Osteocyte (in vitro differentiated cells): ENCODE measurements at places on chromosomes 6 and 20.

- no peak for DNase-seq
- no peak overlapping the region for H3K27ac ChIP-seq
- no peaks in the 10 kb centered on the region for H3K4me1 ChIP-seq
- no peak overlapping the region for H3K4me3 ChIP-seq
- H3K27me3 ChIP-seq = peaks cover 11% of the 10 kb centered on the region
These were observed 303.3 kb upstream of the MMS22L start for GRCh38 chr6:97586344-97586743.

DNA sequence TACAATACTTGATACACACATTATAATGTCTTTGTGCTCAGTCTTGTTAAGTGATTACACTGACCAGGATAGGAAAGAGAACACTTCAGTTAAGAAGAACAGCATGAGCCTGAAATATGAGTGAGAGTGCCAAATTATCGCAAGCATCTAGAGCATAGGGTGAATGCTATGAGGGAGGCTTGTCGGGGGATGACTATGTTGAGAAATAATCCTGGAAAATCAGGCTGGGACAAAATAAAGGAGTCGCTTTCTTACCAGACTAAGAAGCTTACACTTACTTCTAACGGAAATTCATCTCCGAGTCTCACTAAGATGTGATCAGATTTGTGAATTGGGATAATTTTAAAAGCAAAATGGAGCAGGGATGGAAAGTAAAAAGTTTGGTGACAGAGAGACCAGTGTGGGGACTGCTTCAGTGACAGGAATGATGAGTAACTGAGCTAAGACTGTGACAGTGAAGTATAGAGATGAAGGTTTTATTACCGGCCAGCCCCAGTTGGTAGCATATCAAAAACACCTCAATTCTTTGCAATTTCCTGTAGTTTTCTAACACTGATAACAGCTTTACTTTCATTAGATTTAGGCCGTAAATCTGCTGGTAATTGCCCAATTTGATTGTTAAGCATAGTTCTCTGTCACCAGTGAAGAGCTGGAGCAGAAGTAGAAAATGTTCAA, 48.4 kb upstream of the DEFB112 start:
- no peaks in the 10 kb centered on the region for H3K36me3 ChIP-seq
- H3K4me3 ChIP-seq = no peak overlapping the region
- no peaks in the 10 kb centered on the region for H3K4me1 ChIP-seq
- H3K27me3 ChIP-seq = peaks cover 21% of the 10 kb centered on the region
- no peak for DNase-seq
- no peak overlapping the region for H3K27ac ChIP-seq

- H3K4me3 ChIP-seq = no peak overlapping the region
- no peak for DNase-seq
- no peaks in the 10 kb centered on the region for H3K36me3 ChIP-seq
- no peak overlapping the region for H3K27ac ChIP-seq
- no peaks in the 10 kb centered on the region for H3K4me1 ChIP-seq
These were observed 384.0 kb upstream of the SASH1 start for GRCh38 chr6:147958683-147959082.

DNA sequence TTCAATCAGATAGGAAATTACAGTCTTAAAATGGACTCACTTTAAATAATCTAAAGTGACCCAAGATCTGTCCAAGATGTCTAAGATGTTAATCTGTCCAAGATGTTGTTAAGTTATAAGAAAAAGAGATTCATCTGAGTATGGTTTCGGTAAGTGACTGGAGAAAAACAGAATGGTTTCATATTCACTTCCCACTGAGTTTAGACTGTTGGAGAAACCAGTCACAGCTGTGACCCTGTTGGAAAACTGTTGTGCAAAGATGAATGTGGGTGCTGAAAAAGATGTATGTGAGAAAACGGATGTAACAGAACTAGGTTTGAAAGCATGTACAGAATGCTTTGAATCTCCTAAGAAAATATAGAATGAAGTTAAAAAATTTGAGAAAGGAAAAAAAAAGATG, 325.9 kb downstream of the COL12A1 start:
- H3K36me3 ChIP-seq = peaks cover 6% of the 10 kb centered on the region
- peaks cover 49% of the 10 kb centered on the region for H3K4me1 ChIP-seq
- H3K4me3 ChIP-seq = peak overlapping the region; percentile 23
- no peaks in the 10 kb centered on the region for H3K27me3 ChIP-seq
- peak overlapping the region; percentile 90 for H3K27ac ChIP-seq

GRCh38 chr20:32574296-32575226, 10.6 kb downstream of the NOL4L start:
- peak; percentile 89 for DNase-seq
- H3K36me3 ChIP-seq = no peaks in the 10 kb centered on the region
- peaks cover 38% of the 10 kb centered on the region for H3K4me1 ChIP-seq

GRCh38 chr20:62716198-62716940, 7.7 kb downstream of the NTSR1 start:
- no peak for DNase-seq
- no peaks in the 10 kb centered on the region for H3K36me3 ChIP-seq
- H3K4me3 ChIP-seq = no peak overlapping the region
- H3K4me1 ChIP-seq = no peaks in the 10 kb centered on the region

DNA sequence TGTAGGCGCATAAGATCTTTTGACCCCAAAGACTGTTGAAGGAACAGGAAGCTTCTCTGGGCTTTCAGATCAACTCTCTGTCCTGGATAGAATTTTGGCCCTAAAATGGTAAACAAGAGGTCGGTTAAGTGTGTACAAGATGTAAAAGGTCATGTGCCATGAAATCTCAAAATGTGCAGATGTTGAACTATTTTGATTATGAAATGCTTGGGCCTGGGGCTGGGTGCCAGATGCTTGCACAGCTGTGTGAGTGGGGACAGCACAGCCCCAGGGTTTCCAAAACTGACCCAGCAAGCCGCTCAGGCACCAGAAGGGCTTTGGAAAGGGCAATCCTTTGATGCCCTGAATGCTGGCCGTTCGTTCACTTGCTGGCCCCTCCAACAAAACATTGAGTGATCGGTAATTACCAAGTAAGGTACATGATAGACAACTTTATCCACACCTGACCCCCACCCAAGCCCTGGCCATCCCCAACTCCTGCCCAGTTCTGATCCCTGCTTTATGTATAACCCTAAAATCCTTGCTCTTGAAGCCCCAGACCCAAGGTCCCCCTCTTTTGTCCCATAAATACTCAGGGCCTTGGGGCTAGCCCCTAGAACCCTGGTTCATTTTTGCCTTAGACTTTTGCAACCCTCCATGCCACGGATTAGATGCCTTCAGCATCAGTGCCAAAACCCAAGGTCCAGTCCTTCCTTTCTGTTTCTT, 1.9 kb downstream of the TMEM239 start:
- H3K36me3 ChIP-seq = no peaks in the 10 kb centered on the region
- DNase-seq = peak; percentile 64
- H3K4me1 ChIP-seq = peaks cover 67% of the 10 kb centered on the region
- no peak overlapping the region for H3K4me3 ChIP-seq

GRCh38 chr6:36120539-36120938, 9.8 kb upstream of the MAPK13 start:
- H3K36me3 ChIP-seq = peaks cover 12% of the 10 kb centered on the region
- no peaks in the 10 kb centered on the region for H3K27me3 ChIP-seq
- no peak for DNase-seq
- H3K4me3 ChIP-seq = no peak overlapping the region
- H3K4me1 ChIP-seq = peaks cover 6% of the 10 kb centered on the region

DNA sequence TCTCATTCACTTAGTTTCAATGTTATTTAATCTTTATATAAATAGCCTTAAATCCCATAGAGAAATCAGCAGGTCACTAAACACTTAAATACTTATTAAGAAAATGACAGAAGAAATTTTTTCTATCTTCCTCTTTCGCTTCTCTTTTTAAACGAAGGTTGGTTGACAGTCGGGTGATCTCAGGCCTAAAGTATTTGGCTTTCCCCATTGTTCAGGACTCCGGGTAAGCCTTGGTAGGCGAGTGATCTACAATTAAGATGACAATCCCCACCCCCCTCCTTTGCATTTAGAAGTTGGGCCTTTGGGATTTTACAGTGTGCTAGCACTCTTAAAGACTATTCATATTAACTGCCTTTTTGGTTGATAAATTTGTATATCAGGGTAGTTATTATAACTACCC, 19.7 kb upstream of the UTRN start:
- DNase-seq = no peak
- H3K4me1 ChIP-seq = peaks cover 54% of the 10 kb centered on the region
- peaks cover 3% of the 10 kb centered on the region for H3K36me3 ChIP-seq
- peak overlapping the region; percentile 98 for H3K27ac ChIP-seq

GRCh38 chr6:158767709-158768108, 51.5 kb downstream of the EZR start:
- no peaks in the 10 kb centered on the region for H3K27me3 ChIP-seq
- H3K36me3 ChIP-seq = peaks cover 51% of the 10 kb centered on the region
- no peak for DNase-seq

DNA sequence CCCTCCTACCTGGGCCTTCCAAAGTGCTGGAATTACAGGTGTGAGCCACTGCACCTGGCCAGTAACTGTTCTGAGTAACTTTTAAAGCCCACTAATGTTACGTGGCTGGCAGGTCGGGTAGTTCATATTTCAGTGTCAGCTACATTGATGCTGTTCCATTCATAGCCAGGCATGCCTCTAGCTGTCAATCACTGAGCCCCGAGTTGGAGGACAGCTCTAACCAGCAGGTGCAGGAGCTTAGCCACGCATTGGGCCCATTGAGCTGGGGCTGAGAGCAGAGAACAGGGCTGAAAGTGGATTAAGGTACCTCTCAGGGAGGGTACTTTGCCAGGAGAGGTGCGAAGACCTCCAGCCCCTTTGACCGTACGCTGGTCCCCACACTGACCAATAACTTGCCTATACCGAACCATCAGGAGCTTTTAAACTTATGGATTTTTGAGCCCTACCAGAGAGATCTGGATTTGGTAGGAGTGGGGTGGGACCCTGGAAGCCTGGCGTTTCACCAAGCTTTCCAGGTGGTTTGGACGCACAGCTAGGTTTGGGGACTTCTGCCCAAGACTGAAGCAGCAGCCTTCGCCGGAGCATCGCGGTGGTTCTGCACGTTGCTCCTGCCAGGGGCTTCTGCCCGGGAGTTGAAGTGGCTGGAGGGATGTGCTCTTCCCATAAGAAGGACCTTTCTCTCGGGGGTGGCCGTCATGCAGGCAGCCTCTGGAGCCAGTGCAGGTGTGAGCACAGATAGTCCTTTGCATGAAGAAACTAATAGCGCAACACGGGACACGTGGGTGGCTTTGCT, 82.6 kb downstream of the SERAC1 start:
- DNase-seq = peak; percentile 67
- H3K27me3 ChIP-seq = no peaks in the 10 kb centered on the region

DNA sequence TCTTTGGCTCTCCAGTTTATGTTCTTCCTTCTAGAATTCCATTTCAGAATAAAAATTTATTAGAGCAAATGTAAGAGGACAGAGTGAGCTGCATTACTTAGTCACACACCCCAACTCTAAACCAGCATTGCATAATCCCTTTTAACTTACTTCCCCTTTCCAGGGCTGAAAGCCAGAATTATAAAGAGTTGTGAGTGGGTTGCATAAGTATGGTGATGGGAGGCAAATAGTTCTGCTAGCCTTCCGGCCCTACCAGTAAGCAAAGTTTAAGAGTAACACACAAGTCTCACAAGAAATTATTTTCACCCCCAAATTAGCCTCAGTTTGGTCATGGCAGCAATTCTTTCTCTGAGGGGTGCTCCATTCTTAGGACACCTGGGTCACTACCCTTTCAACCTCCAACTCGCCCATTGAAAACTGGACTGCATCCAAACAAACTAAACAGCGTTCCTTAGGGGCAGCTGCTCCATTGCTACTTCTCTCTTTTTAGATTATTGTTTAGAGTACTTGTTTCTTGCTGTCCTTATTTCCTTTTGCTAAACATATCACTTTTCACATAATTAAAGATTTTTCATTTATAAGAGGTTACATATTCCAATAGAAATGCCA, 1.6 kb downstream of the KIAA0408 start:
- no peaks in the 10 kb centered on the region for H3K27me3 ChIP-seq
- H3K27ac ChIP-seq = no peak overlapping the region
- DNase-seq = no peak
- no peak overlapping the region for H3K4me3 ChIP-seq
- peaks cover 10% of the 10 kb centered on the region for H3K4me1 ChIP-seq

GRCh38 chr20:36004045-36004444, 35.7 kb downstream of the CNBD2 start:
- DNase-seq = no peak
- H3K27ac ChIP-seq = no peak overlapping the region
- H3K4me1 ChIP-seq = no peaks in the 10 kb centered on the region
- H3K4me3 ChIP-seq = no peak overlapping the region

GRCh38 chr20:44336086-44336485, 757 bp upstream of the R3HDML start:
- H3K4me1 ChIP-seq = no peaks in the 10 kb centered on the region
- no peak overlapping the region for H3K27ac ChIP-seq
- H3K27me3 ChIP-seq = peaks cover 27% of the 10 kb centered on the region
- no peak for DNase-seq
- no peak overlapping the region for H3K4me3 ChIP-seq
- H3K36me3 ChIP-seq = no peaks in the 10 kb centered on the region

DNA sequence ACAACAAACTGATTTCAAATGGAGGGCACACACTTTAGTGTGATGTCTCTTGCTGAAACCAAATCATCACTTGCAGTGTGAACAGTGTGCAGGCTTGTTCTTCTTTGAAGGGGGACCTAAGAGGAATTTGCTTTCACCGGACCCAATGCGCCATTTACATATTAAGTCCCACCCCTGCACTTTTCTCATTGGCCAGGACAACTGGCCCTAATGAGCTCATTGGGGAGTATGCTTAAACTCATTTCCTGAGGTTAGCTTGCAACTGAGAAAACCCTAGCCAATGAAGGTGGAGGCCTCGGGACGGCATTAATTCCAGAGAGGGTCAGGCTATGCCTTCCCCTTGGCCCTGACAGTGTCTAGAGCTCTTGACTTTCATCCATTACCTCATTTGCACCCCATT, 58.7 kb downstream of the VEGFA start:
- H3K36me3 ChIP-seq = no peaks in the 10 kb centered on the region
- H3K27me3 ChIP-seq = peaks cover 43% of the 10 kb centered on the region
- H3K4me3 ChIP-seq = no peak overlapping the region
- DNase-seq = no peak
- H3K27ac ChIP-seq = no peak overlapping the region

DNA sequence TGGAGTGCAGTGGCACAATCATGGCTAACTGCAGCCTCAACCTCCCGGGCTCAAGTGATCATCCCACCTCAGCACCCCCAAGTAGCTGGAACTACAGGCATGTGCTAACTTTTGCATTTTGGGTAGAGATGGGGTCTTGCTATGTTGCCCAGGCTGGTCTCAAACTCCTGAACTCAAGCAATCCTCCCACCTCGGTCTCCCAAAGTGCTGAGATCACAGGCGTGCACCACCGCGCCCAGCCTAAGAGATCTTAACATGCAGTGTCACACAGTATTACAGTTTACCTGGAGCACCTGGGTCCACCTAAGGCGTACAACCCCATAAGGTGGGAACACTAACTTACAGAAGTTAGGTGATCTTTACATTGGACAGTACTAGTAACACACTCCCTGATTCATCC, 29.5 kb downstream of the TMEM242 start:
- DNase-seq = no peak
- no peaks in the 10 kb centered on the region for H3K27me3 ChIP-seq
- H3K4me1 ChIP-seq = no peaks in the 10 kb centered on the region
- peaks cover 13% of the 10 kb centered on the region for H3K36me3 ChIP-seq

DNA sequence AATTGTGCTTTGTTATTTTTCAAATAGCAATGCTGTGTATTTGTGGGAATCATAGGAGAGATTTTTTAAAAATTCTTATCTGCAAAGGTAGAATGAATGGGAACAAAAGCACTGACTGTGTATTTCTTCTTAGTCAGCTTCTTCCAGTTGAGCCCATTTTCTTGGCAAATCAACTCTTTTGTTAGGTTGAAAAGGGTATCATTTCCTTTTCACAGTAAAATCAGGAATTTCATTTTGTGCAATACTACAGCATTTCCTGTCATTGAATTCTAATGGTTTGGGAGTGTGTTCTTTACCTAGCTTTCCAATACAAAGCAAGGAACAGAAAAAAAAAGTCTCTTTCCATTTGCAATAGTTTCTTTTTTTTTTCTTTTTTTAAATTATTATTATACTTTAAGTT, 19.0 kb upstream of the EXOC2 start:
- peak overlapping the region; percentile 89 for H3K4me3 ChIP-seq
- H3K36me3 ChIP-seq = no peaks in the 10 kb centered on the region
- no peak for DNase-seq
